Thymus (tissue), 14 donors: ENCODE measurements at places on chromosomes 12 and 14. TPM values are rescaled to one million over a fixed set of nuclear protein-coding genes. Genes with fewer than 3 reads are reported as not detected.

DNA sequence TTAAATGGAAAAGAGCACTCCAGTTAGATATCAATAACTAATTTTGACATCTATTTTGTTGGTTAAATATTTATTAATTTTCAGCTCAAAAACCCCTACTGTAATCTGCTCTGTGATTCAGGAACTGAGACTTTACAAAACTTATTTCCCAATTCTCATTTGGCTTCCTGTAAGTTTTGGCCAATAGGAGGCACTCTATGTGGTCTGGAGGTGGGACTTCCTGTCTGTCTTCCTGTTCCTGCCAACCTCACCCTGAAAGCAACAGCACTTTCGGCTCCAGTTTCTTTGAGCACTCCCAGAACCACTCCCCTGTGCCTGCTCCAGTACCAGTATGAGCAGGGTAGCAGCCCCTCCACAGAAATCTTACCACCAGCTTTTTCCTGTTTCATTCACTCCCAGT lies 1027.0 kb downstream of the VRK1 start:
- no peaks in the 10 kb centered on the region for H3K36me3 ChIP-seq
- no peak overlapping the region for H3K4me3 ChIP-seq
- H3K27ac ChIP-seq = no peak overlapping the region
- DNase-seq = no peak
- H3K27me3 ChIP-seq = no peaks in the 10 kb centered on the region

DNA sequence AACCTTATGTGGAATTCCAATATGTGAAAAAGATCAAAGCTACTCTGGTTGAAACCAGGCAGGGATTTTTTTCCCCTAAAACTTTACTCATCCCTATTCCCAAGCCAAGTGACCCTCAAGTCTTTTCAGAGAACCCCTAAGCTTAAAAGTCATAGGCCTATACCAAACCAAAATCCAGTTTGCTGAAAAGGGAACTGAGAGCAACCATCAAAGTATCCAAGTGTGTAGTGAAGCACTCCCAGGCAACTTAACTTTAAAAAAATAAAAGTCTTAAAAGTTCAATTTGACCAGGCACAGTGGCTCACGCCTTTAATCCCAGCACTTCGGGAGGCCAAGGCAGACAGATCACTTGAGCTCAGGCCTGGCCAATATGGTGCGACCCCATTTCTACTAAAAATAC lies 101.2 kb upstream of the DAAM1 start:
- no peak for DNase-seq
- H3K27ac ChIP-seq = no peak overlapping the region
- no peaks in the 10 kb centered on the region for H3K27me3 ChIP-seq
- H3K36me3 ChIP-seq = no peaks in the 10 kb centered on the region
- no peak overlapping the region for H3K4me3 ChIP-seq
- no peaks in the 10 kb centered on the region for H3K4me1 ChIP-seq

DNA sequence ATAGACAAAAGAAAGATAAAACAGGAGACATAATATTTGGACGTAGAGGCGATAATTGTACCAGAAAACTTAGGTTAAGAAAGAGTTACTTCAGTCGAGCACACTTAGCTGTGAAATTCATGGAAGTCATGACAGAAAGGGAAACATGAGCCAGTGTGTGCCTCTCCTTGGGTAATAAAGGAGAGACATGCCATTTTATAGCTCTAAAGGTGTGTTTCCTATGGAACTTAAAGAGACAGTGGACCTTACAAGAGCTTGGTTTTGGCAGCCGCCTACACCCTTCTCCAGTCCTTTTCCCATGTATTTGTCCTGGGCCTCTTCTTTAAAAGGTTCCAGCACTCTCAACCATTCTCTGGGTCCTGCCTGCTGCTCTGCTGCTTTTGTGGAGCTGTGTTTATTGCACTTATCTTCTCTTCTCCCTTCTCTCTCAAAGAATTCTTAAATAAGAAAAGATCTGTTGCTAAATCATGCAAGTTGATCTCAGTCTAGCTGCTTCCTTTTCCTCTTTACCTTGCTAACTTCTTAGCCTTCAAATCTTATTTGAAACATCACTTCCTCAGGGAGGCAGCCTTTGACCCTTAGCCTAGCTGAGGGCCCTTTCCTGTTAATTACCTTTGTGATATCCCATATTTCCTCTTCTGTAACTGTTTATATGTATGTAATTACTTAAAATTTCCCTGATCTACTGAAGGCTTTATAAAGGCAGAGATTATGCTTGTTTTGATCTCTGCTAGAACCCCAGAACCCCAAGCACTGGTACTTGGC lies 81.8 kb upstream of the EVL start:
- DNase-seq = no peak
- H3K27ac ChIP-seq = peak overlapping the region; percentile 28
- no peaks in the 10 kb centered on the region for H3K27me3 ChIP-seq
- no peak overlapping the region for H3K4me3 ChIP-seq

- H3K27ac ChIP-seq = no peak overlapping the region
- H3K4me3 ChIP-seq = no peak overlapping the region
- no peaks in the 10 kb centered on the region for H3K36me3 ChIP-seq
- no peaks in the 10 kb centered on the region for H3K27me3 ChIP-seq
These were observed 2.8 kb upstream of the CNIH1 start for GRCh38 chr14:54443981-54444380.

GRCh38 chr14:103727313-103727980 lies 11.8 kb downstream of the ZFYVE21 start:
- H3K27me3 ChIP-seq = no peaks in the 10 kb centered on the region
- no peak for DNase-seq
- peaks cover 3% of the 10 kb centered on the region for H3K4me1 ChIP-seq
- no peak overlapping the region for H3K27ac ChIP-seq
- H3K4me3 ChIP-seq = no peak overlapping the region

DNA sequence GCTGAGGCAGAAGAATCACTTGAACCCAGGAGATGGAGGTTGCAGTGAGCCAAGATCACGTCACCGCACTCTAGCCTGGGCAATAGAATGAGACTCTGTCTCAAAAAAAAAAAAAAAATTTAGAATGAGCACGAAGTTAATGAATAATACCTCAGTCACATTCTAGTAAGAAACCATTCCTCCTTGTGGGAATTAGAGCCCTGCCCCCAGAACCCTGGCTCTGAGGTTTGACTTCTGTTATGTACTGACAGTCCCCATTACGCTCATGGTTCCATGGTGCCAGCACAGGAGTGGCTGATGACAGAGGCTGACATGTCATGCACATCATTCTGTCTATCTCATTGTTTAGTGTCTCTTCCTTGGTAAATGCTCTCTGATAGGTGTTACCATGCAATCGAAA lies 132.6 kb upstream of the FGD4 start:
- DNase-seq = no peak
- no peaks in the 10 kb centered on the region for H3K36me3 ChIP-seq
- no peak overlapping the region for H3K27ac ChIP-seq
- H3K27me3 ChIP-seq = no peaks in the 10 kb centered on the region
- no peak overlapping the region for H3K4me3 ChIP-seq
- H3K4me1 ChIP-seq = peaks cover 10% of the 10 kb centered on the region

DNA sequence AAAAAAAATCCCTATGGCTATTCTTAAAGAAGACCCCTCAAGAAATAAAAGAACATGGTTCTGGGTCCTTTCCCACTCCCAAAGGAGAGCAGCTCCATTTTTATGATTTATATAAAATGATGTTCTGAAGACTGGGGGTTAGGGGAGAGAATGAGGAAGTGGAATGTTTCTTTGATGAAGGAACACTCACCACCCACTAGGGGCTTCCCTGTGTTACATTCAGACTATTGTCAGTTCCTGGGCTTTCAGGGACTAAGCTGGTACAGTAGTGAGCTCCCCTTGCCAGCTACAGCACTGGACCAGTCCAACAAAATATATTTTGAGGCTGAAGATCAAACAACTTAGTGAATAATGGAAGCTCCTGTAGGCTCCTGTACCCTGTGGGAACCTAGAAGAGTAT lies 98.9 kb downstream of the HMGA2 start:
- no peak overlapping the region for H3K27ac ChIP-seq
- no peak overlapping the region for H3K4me3 ChIP-seq
- no peak for DNase-seq
- no peaks in the 10 kb centered on the region for H3K36me3 ChIP-seq
- H3K4me1 ChIP-seq = no peaks in the 10 kb centered on the region

DNA sequence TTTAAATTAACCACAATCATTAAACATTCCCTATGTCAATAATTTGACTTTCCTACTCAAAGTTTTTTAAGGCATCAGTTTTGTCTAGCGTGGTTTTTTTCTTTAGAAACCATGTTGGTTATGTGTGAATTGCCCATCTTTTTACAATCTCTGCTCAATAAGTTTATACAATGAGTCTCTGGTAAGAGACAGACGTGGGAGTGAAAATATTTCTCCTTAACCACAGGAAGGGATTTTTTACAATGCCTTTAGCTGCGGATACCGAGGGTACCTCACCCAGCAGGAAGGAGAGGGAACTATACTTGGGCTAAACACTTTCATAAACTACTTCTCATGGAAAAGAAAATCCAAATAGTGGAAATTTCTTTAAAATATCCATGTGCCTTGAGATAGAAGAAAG lies 191.4 kb upstream of the BCL2L14 start:
- peak overlapping the region; percentile 86 for H3K27ac ChIP-seq
- H3K27me3 ChIP-seq = no peaks in the 10 kb centered on the region
- H3K4me1 ChIP-seq = peaks cover 45% of the 10 kb centered on the region
- H3K36me3 ChIP-seq = peaks cover 13% of the 10 kb centered on the region
- no peak for DNase-seq

DNA sequence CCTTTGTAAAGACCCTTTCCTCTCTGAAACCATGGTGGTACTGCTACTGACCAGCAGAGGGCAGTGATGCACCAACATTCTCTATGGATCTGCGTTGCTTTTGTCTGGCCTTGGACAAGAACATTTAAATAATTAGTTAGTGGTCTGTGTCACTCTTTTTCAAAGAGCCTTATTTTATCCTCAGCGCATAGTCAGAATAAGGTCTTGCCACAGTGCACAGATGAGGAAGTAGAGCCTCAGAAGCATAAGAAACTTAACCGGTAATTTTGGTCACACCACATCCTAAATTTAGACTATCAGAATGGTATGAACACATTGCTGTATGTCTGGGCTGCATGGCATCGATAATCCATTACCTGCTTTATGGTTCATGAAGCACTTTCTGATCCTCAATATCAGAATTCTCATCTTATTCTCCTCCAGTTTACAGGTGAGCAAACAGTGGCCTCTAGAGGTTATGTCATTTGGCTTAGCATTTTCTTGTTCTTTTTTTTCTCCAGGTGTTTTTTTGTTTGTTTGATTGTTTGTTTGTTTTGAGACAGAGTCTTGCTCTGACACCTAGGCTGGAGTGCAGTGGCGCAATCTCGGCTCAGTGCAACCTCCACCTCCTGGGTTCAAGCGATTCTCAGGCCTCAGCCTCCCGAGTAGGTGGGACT lies 23.7 kb upstream of the IFT81 start:
- peak; percentile 60 for DNase-seq
- H3K27ac ChIP-seq = no peak overlapping the region
- H3K4me1 ChIP-seq = peaks cover 3% of the 10 kb centered on the region
- no peak overlapping the region for H3K4me3 ChIP-seq

DNA sequence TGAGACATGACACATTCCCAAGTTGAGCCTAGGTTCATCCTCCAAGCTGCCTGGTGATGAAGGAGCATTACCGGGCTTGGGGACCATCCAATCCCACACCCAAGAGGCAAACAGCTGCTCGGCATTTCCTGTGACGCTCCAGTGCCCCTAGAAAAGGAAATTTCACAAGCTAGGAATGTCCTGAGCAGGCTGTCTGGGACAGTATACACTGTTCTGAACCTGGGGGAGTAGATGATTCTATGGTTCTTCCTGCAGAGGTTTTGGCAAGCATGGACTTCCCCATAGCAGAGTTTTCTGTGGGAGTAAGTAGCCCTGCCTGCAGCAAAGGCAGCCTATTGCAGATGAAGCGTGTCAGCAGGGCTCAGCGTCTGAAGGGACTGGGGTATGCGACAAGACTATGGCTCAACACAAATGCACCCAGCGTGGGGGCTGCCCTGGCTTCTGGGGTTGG lies 47.4 kb upstream of the SRSF5 start:
- DNase-seq = no peak
- no peaks in the 10 kb centered on the region for H3K4me1 ChIP-seq
- no peak overlapping the region for H3K4me3 ChIP-seq
- peak overlapping the region; percentile 31 for H3K27ac ChIP-seq

DNA sequence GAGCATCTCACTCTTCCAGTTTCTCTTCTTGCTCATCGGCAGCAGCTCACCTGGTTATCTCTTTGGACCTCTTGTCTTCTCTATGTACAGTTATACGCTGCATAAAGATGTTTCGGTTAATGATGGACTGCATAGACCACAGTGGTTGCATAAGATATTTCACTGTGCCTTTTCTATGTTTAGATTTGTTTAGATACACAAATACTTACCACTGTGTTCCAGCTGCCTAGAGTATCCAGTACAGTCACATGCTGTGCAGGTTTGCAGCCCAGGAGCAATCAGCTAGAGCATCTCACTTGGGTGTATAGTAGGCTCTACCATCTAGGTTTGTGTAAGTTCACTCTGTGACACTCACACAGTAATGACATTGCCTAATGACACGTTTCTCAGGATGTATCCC lies 57.6 kb downstream of the FBXL14 start:
- H3K4me3 ChIP-seq = no peak overlapping the region
- no peaks in the 10 kb centered on the region for H3K36me3 ChIP-seq
- peaks cover 90% of the 10 kb centered on the region for H3K27me3 ChIP-seq
- no peak for DNase-seq
- peaks cover 5% of the 10 kb centered on the region for H3K4me1 ChIP-seq

DNA sequence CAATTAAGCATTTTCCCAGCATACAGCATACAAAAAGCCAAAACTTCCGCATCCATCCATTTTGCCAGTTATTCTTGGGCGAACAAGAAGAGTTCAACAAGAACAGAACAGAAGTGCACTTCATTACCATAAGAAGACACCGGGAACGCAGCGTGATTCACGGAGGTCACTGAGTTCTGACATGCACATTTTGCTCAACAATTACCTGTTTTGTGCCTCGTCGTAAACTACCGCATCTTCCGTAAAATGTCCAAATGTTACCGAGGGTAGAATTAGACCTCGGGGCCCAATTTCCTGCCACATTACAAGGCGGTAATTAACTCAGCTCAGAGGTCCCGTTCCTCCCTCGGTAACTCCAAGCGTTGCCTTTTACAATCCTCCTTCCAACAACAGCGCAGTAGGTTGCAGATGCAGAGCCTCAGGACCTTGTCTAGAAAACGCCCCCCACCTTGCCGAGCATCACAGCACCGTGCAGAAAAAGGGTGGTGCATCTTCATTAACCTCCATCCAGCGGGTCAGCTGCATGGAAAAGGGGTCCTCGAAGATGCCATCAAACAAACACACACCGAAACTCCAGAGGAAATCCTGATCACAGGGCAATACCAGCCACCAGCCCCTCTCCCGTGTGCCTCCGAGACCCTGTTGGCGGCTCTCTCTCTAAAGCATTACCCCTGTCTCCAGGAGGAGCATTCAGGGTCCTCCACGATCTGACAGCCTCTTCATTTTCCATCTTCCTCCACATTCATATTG lies 125.2 kb downstream of the BCL11B start:
- no peaks in the 10 kb centered on the region for H3K36me3 ChIP-seq
- no peak overlapping the region for H3K4me3 ChIP-seq
- no peaks in the 10 kb centered on the region for H3K27me3 ChIP-seq
- no peak overlapping the region for H3K27ac ChIP-seq
- H3K4me1 ChIP-seq = peaks cover 2% of the 10 kb centered on the region
- DNase-seq = no peak

- H3K27me3 ChIP-seq = peaks cover 4% of the 10 kb centered on the region
- peak overlapping the region; percentile 94 for H3K4me3 ChIP-seq
- no peak for DNase-seq
- H3K36me3 ChIP-seq = peaks cover 49% of the 10 kb centered on the region
- peaks cover 79% of the 10 kb centered on the region for H3K4me1 ChIP-seq
These were observed 3.3 kb downstream of the CD4 start for GRCh38 chr12:6792522-6793201.

The FERMT2 gene
- total RNA-seq = 10.8 TPM

The KLRG1 gene
- 7.4 TPM for total RNA-seq

The NGB gene
- total RNA-seq = 0.14 TPM
